ENCODE measurements at places on chromosomes 1 and 21.

DNA sequence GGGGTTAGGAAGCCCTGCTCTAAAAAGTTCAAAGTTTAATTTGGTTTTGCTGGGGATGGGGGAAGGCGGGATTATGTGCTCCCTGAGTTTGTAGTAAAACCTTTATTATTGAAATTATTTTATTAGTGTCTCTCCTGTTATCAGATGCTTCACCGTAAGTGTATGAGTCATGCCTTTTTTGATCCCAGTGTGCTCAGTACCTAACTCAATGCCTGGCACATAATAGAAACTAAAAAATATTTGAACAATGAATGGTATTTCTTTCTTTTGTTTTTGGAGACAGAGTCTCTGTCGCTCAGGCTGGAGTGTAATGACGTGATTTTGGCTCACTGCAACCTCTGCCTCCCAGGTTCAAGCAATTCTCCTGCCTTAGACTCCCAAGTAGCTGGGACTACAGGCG, 6.4 kb downstream of the SNRPE start:
- DNase-seq = no peak

DNA sequence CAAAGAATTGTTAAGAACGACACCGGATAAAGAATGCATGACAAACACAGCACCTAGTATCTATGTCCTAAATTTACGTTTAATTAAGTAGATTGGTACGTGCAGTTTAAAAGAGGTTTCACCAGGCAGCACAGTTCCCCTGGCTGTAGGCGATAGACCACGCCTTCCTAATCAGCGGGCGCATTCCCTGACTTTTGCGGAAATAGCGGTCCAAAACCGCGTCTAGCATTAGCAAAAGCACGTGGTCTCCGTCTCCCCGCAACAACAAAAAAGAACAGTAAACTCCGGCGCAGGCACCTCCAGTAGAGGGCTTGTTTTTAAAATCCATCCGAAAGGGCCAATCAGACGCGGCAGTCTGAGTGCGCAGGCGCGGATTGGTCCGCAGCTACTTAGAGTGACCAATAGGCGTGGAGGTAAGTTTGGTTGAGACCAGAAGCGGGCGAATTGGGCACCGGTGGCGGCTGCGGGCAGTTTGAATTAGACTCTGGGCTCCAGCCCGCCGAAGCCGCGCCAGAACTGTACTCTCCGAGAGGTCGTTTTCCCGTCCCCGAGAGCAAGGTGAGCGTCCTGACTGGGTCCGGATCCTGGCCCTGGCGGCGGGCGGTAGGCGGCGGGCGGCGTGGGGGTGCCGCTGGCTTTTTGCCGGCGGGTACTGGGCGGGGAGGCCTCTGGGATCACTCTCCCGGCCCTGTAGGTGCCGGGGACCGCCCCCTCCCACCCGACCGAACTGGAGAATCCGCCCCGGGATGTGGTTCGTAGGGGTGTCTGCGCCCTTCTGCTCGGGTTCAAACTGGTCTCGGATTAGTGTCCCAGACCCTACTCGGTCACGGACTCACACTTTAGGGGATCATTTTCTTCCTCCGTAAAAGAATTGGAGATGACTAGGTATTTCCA, at the start of gene CENPF:
CENPF (plus strand) TSS at position 432 of the 894 bp plus-strand sequence. CDS start 10,560 bp downstream, outside the sequence.
- peak; percentile 99 for DNase-seq

- no peak for DNase-seq
Measured at GRCh38 chr1:157234705-157235273, 96.6 kb upstream of the ETV3 start.

DNA sequence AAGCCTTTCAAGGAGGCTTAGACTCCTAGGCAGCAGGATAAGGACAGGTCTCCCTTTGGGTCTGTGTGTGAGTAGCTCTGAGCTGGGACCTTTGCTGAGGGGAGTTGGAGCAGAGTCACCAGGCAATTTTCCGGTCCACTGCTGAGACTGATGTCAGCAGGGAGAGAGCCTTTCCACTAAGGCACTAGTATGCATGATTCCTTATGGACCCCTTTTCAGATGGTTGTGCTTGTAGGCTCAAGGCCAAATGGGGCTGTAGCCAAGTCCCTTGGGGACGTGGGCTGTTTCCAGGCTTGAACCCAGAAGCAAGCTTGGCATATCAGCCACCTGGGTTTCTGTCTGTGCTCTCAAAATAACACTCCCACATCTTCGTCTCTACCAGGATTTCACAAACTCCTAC, 73.0 kb downstream of the CCDC18 start:
- DNase-seq = no peak

GRCh38 chr1:173297798-173298391, 90.8 kb upstream of the TNFSF4 start:
- DNase-seq = no peak
